Choroid plexus epithelial cell (primary cell): ENCODE measurements at places on chromosomes 16 and 17.

GRCh38 chr16:51708861-51709260, 557.8 kb upstream of the SALL1 start:
- DNase-seq, result no peak

- DNase-seq, result no peak
Observed at GRCh38 chr17:41144846-41145245, 4.5 kb upstream of the KRTAP4-6 start.

DNA sequence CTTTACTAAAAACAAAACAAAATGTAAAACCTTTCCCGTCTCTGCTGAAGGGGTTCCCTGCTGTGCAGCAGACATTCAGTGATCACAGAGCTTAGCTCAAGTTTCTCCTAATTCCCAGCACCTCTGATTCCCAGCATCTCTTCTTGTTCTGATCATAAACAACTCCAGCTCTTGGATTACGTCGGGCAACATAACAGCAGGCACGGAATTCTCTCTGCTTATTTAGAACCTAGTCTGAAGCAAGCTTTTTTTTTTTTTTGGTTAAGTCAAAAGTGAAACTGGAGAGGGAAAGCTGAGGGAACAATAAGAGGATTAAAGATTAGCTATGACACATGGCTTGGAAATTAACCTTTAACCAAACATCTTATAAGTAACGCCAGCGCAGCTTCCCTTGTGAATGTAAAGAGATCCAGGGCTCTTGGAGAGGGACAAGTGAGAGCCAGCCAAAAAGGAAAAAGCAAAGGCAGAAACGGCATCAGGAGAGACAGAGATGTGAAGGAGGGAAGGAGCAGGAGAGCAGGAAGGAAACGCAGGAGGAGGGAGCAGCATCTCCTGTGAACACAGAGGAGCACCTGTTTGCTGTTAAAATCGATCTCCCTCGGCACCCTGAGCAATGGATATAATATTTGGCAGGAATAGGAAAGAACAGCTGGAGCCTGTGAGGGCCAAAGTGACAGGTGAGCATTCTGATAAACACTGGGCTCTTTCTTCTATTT, at the start of gene BCO1:
BCO1 (plus strand) TSS at position 394 of the 716 bp plus-strand sequence; CDS start at position 614, 220 bp downstream.
- DNase-seq, result peak; percentile 71

DNA sequence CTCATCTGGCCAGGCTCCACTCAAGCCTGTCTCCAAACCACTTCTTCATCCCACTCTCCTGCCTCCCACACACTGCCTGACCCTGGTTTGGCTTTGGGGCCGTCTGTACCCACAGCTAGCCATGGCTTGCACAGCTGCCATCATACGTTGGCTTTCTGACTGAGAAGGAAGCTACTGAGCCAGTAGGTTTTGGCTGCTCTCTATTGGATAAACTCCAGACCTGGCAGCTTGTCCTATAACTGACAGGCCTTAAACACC, 3.9 kb downstream of the MIF4GD start:
- DNase-seq, result no peak

- peak; percentile 67 for DNase-seq
Observed at GRCh38 chr17:69179227-69179952, 37.7 kb upstream of the ABCA6 start.

DNA sequence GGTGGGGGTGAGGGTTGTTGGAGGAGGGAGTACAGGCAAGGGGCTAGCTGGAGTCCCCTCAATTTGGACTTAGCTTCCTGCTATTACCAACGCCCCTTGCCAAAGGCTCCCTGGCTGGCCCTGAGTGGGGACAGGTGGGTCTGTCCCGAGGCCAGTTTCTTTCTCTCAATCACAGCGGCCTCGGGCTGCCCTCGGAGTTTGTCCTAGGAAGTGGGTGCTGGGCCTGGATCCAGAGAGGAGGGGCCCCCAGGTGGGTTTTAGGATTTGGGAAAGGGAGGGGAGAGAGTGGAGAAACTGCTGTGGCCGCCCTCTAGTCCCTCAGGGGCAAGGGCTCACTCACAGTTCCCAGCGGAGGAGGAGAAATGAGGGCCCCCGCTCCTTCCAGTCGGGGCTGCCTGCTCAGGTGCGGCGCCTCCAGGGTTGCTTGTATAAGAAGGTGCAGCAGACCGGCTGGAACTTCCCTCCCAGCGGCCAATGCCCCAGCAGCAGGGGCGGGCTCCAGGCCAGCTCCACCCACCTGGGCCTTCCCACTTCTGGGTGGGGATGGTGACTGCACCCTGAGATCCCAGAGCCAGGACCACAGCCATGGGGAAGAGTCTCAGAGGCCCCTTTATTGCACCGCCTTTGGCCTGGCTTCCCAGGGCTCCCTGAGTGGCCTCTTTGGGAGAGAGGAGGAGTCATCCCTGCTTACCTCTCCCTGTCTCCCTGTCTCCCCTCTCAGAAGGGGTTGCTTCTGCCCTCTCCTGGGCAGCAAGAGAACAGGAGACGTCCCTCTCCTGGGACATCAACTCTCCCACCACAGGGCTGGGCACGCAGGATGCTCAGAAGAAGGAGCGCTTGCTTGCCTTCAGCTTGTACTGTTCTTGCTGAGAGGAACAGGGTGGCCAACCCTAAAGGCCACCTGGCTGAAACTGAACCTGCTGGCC, 112.0 kb upstream of the SMURF2 start:
- peak; percentile 65 for DNase-seq

GRCh38 chr17:7242717-7243452, 636 bp upstream of the GABARAP start:
- peak; percentile 98 for DNase-seq

GRCh38 chr17:6554871-6555330, 1.5 kb downstream of the PITPNM3 start:
- DNase-seq, result no peak

- DNase-seq, result no peak
Observed at GRCh38 chr17:4944554-4945175, 3.7 kb downstream of the PFN1 start.

DNA sequence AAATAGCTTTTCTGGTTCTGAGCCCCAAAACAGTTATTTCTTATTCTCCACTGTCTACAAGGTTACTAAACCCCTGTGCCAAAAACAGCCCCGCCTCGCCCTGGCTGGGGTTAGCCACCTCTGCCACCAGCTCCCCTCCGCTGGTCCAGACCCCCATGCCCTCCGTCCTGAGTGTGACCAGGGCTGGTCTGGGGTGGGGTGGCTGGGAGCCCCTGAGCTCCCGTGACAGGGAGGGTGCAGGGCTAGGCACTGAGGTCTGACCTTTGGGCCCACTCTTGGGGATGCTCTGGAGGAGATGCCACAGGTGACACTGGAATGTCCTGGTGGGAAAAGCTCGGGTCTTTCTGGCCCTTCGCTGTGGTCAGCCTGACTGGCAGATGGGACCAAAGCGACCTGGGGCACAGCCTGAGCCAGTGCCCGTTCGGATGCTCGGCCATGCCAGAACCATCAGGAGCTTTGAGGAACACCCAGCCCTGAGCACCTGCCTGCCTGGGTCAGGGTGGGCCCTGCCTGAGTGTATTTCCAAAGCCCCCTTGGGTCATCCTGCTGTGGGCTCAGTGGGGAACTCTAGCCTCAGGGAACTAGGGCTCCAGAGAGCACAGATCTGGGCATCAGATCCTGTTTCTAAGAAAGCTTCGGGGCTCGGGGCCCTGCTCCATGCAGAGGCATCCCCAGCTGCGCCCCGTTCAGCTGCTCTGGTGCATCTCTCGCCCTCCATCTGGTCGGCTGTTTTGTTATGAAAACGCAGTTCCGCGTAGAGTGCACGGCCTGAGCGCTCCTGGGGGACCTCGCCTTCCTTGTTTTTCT, 72.1 kb upstream of the GNG13 start:
- no peak for DNase-seq

GRCh38 chr17:39167476-39167875, 1.5 kb upstream of the ARL5C start:
- DNase-seq, result no peak

GRCh38 chr17:65742403-65743307, 181.2 kb upstream of the AXIN2 start:
- DNase-seq, result peak; percentile 78

DNA sequence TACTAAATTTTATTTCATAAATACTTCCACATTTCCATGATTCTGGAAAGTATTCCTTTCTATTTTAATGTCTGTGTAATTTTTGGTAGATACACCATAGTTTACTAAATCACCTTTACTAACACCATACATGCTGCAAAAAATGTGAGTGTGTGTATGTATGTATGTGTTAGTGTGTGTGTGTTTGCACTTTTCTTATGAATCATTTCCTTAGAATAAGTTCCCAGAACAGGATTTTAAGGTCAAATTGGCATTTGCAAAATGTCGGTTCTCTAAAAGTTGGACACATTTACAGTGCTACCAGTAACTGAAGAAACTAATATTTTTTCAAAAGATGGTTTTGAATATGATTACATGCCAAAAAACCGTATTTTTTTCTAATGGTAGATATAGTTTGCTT, 137.1 kb downstream of the CYB561 start:
- DNase-seq, result peak; percentile 57

DNA sequence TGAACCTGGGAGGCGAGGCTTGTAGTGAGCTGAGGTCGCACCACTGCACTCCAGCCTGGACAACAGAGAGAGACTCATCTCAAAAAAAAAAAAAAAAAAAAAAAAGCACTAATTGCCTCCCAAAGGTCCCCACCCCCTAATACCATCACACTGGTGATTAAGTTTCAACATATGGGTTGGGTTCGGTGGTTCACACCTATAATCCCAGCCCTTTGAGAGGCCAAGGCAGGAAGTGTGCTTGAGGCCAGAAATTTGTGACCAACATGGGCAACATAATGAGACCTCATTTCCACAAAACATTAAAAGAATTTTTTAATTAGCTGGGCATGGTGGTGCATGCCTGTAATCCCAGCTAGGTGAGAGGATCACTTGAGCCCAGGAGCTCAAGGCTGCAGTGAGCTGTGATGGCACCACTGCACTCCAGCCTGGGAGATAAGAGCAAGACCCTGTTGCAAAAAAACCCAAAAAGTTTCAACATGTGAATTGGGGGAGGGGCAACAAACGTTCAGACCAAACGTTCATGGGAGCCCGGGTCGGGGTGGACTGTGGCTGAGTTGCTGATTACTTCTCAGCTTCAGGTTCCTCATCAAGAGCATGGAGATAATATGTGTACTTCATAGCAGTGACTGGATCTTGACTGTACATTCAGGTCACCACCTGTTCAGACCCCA, 62.1 kb upstream of the NOL11 start:
- DNase-seq, result no peak

- peak; percentile 98 for DNase-seq
Observed at GRCh38 chr17:8542599-8543502, 87.7 kb downstream of the MYH10 start.

DNA sequence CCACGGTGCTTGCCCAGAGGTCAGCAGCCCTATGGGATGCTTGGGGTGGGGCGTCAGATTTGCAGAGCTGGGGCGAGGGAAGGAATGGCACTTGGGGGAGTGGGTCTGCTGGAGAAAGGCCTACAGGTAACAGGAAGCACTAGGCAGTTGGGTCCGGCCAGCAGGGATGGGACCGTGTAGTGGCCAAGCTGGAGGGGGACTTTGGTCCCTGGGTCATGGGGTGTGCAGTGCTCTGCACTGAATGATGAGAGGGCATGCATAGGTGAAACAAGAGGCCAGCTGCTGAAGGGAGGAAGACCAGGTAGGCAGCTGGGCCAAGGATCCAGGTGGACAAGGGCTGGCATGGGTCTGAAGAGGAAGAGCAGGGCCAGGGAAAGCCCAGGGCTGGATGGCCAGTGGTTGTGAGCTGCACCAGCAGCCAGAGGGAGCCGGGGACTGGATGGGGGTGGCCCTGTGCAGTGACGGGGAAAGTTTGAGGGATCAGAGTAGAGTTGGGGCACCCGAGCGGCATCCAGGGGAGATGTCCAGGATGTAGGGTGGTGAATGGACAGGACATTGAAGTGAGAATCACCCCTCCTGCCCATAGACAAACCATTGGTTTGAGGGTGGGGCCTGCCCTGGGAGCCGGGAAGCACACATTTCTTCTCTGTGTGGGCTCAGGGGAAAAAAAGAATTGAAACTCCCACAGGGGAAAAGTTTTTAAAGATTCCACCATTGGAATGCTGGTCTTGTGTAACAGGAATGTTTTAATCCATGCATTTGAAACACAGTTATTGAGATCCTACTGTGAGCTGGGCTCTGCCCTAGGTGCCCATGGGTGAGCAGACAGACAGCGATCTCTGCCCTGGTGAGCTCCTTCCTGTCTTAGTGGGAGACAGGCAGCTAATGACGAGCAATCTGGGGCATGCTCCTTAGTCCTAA, 25.1 kb downstream of the RAI1 start:
- DNase-seq, result no peak
